Renal pelvis (tissue), 12 donors: ENCODE measurements at places on chromosomes 12 and 14. TPM values are rescaled to one million over a fixed set of nuclear protein-coding genes. Genes with fewer than 3 reads are reported as not detected.
A peak's percentile ranks its signal among the peaks of the same experiment; 100 is the strongest.

- no peak for DNase-seq
These were observed 16.1 kb upstream of the KRT73 start for GRCh38 chr12:52634266-52635056.

DNA sequence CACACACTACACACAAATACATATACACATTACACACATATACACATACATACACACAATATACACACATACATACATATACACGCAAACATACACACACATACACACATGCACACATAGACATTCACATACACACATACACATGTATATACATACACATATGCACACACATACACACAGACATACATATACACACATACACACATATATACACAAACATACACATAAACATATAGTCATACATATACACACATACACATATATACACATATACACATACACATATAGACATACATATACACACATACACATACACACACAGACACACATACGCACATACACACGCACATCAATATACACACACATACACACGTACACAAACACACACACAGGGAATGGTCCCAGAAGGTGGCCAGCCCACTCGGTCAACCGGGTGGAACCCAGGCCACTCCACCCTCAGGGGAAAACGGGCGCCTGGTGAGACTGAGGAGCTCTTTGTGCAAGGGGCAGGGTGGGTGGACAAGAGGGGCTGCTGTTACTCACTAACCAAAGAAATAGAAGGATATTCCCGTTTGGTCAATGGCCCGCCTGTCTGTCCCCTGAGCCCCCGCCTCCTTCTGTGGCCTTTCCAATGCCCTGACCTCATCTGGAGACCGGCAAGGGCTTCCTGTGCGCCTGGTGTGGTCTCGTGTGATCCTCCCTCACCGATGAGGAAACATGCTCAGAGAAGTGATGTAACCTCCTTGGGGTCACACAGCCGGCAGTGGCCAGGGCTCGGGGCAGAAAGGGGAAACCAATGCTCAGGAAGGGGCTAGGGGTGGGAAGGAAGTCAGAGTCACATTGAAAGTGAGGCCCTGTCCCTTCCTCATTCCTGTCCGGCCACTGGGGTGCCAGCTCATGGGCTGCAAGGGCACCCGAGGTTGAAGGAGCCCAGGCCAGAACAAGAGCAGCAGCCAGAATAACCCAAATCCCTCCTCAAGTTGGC, 5.3 kb downstream of the TRPV4 start:
- DNase-seq = no peak

GRCh38 chr14:102667703-102668102, 75.3 kb downstream of the RCOR1 start:
- DNase-seq = no peak

DNA sequence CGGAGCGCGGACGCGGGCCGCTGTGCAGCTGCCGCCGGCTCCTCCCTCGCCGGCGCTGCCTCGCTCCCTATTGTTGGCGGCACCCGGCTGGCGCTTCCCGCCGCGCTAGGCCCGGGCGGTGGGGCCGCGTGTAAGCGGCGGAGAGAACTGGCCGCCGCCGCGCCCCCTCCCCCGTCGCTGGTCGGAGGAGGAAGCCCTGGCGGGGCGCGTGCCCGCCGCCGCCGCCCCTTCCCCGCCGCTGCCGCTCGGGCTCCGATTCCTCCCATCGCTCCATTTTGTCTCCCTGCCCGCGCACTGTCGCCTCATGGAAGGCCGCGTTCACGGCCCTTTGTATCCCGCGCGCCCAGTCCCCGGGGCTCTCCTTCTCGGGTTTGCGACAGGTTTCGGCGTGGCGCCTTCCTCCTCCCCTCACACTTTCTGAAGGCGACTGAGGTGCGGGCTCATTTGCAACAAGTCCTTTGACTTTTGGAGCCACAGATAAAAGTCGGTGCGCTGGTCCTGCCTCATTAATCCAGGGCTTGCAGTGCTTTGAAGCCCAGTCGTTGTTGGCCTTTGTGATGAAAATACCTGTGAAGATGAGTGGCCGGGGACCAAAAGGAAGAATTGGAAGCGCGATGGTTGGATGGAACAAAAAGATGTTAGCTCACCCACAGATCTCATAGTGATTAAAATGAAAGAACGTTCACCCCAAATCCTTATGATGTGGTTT, 707 bp downstream of the CPSF6 start:
- DNase-seq = peak; percentile 41

The FIGNL2 gene
- 6.2 TPM for polyA plus RNA-seq

GRCh38 chr14:89892953-89893352, 61.6 kb downstream of the EFCAB11 start:
- DNase-seq = no peak

The SMIM41 gene
- 0.73 TPM for polyA plus RNA-seq

DNA sequence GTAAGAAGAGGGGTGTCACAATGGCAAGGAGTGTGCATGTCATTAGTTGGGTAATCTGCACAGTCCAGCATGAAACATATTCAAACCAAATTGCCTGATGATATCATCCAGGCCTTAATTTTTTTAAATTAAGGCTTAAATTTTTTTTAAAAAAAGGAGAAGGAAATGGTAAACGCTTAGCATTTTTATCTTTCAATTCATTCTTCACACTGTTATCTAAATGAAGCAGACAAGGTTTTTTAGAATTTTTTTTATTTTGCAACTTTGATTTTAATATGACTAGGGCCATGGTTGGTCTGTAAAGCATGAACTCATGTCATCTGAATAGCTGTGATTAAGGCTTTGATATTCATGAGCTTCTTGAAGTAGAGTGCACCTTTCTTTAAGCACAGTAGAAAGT, 362.5 kb downstream of the SYT1 start:
- no peak for DNase-seq

DNA sequence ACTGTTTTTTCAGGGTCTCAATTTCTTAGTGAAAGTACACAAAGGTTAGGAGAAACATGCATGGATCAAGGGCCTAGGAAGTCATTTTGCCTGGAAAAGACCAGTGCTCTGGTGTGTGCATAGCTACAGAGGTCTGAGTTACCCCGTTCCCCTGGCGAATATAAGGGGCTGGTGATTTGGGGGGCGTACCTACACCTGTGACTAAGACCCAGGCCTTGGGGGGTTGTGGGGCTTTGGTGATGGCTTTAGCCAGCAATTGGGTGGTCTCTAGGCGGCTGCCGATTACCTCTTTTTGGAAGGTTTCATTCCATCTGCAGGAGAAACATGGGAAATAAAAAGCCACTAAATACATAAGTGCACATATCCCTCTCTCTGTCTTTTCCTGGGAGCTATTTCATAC, 1.1 kb downstream of the SDR39U1 start:
- DNase-seq = no peak

The CACNA1C gene
- polyA plus RNA-seq = 12.2 TPM

The KRT83 gene
- polyA plus RNA-seq = not detected
